ENCODE measurements at places on chromosomes 13 and 19.

GRCh38 chr13:99033814-99034213 is 56.0 kb upstream of the DOCK9 start:
- peak; percentile 73 for DNase-seq

- no peak for DNase-seq
Observed at GRCh38 chr13:78100486-78100885, 181.9 kb upstream of the EDNRB start.

DNA sequence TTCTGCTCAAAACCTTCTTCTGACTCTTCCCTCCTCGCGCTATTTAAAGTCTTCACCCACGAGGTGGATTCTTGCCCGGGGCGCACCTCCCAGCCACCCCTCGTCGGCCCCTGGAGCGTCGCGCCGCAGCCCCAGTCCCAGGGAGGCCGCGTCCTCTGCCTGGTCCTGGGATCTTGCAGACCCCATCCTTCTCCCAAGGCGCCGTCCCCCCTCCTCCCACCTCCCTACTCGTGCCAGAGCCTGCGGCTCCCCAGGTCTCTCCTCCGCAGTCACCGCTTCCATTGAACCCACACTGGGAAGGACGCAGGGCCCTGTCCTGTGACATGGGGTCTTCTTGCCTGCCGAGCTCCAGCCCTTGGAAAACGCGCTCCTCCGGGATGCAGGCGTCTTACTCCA is 486 bp downstream of the ZNF808 start:
- no peak for DNase-seq

- no peak for DNase-seq
Observed at GRCh38 chr19:49390131-49390928, 2.3 kb downstream of the KASH5 start.

DNA sequence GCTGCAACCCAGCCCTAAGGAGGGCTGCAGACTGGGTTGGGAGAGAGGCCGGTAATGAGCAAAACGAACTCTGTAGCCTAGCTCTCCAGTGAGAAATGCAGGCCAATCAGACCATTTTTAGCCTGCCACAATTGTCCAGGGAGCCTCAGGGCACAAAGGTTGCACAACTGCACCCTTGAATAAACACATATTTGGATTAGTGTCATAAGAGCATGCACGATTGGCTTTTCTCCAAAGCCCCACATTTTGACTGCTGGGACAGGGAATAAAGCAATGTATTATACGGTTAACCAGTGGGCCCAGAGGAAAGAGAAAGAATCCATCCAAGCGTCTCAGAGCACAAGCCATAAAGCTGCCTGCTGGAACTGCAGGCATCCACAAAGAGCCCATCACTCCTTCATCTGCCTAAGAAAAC is 729.4 kb upstream of the SGCG start:
- DNase-seq, result no peak

- DNase-seq, result no peak
Observed at GRCh38 chr13:29877456-29878078, 27.1 kb upstream of the UBL3 start.

DNA sequence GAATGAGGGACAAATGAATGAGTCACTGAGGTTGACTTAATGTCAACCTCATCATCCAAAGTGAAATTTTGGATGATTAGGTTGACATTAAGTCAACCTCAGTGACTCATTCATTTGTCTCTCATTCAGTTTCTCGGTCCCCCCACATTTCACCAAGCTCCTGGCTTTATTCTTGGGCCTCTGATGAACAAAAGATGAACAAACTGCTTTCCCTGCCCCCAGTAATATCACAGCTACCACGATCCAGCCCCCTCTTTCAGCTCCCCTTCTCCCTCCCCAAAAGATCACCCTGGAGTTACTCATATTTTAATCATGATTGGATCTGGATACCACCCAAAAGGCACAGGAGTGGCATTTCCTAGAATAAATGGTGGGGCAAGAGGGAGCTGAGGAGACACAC is 10.8 kb downstream of the CEACAM18 start:
- no peak for DNase-seq

DNA sequence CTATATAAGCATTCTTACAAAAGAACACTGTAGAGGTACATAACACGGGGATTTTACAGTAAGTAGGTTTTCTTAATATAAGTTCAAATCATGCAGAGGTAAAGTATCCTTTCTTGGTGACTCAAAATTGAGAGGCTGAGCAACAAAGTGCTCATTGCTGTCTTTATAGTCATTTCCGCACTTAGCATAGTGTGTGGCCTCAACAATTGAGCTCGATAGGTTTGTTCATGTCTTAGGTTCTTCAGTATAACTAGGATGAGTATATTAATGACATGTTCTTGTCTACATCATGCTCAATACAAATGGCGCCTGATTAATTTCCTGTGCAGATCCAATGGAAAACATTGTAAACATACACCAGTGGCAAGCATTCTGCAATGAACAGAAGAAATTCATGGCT is 1.4 kb downstream of the WDFY2 start:
- no peak for DNase-seq

GRCh38 chr13:40536443-40537113 is 129.9 kb downstream of the FOXO1 start:
- DNase-seq, result peak; percentile 50

DNA sequence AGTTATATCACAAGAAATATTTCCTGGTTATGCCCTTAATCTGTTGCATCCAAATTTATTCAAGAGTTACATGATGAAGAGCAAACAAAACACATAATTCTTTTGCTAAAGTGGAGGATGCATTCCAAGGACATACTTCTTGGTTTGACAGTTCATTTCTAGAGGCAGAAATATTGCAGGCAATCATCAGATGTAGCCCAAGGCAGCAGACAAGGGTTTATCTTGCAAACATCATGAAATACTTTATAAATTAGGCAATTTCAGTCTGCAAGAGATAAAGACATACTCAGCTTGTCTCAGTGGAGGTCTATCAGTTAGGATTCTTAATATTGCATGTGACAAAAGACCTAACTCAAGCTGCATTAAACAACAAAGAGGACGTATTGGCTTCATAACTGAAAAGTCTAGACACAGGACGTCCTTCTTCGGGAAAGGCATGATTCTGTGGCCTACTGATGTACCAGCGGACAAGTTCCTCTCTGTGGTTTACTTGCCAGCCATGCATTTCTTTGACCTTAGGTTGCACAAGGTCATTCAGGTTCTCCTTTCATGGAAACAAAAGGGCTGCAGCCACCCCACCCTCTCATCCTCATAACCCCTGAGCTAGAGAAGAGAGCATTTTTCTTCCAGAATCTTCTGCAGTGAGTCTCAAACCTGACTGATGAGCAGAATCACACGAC is 204.1 kb downstream of the KATNAL1 start:
- no peak for DNase-seq

DNA sequence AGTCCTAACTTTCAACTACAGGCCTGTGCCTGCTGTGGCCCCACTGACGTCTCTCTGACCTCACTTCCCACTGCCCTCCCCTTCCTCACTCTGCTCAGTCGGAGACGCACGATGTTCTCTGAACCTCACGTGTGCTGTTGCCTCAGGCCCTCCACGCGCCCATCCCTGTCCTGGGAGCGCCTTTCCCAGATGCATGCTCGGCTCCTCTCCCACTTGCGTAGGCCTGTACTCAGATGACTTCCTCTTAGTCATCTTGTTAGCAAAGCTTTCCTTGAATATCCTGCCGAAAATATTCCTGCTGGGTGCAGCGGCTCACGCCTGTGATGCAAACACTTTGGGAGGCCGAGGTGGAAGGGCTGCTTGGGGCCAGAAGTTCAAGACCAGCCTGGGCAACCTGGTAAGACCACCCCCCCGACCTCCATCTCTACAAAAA is 9.3 kb upstream of the SYT5 start:
- no peak for DNase-seq

- DNase-seq, result no peak
Observed at GRCh38 chr19:10432736-10433130, 12.4 kb downstream of the PDE4A start.

All from NCI-H2171 treated with DMSO at 0.1 percent for 48 hours (cell line).